Fibroblast of mammary gland (primary cell): ENCODE measurements at places on chromosomes 7 and 10.
A peak's percentile ranks its signal among the peaks of the same experiment; 100 is the strongest.

- peak; percentile 51 for DNase-seq
Observed at GRCh38 chr7:30815388-30815854, 44.2 kb downstream of the MINDY4 start.

GRCh38 chr10:115173915-115174443, 80.8 kb downstream of the ATRNL1 start:
- no peak for DNase-seq

GRCh38 chr10:58299580-58299979, 30.6 kb downstream of the CISD1 start:
- peak; percentile 65 for DNase-seq

- peak; percentile 20 for DNase-seq
Observed at GRCh38 chr10:42781893-42782445, 626 bp upstream of the BMS1 start.

DNA sequence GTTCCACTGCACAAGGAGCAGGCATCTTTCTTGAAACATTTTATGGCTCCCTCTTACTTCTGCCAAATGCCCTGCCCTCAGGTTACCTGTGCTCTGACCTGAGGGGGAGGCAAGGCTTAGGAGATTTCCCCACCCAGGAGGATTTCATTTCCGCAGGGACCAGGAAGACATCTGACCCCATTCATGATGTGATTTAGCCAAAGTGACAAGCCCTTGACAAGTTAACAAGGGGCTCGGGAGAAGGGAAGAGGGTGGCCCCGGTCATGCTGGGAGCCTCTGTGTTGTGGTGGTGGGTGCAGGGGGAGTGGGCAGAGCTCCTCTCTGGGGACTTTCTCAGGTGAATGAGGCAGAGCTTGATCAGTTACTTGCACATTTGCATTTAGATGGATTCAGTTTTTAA, 18.9 kb downstream of the GIMAP5 start:
- DNase-seq = no peak

- no peak for DNase-seq
Observed at GRCh38 chr7:148436571-148436970, 154.0 kb upstream of the C7orf33 start.

- DNase-seq = no peak
Observed at GRCh38 chr10:71028066-71028465, 139.7 kb upstream of the PCBD1 start.

DNA sequence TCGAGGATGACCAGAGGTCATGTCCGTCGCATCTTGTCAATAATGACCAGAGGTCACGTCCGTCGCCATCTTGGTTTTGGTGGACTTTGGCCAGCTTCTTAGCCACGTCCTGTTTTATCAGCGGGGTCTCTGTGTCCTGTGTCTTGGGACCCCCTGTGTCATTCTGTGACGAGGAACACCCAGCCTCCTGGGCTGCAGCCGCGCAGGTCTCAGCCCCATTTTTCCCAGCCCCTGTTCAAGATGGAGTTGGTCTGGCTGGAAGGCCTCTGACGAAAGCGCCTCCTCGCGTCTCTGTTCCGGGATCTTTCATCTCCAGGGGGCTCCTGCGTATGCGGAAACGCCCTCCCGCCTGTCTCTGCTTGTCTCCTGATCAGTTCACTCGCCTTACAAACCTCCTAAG, 134.2 kb downstream of the ELFN1 start:
- no peak for DNase-seq

GRCh38 chr10:73296946-73297345, 44.5 kb upstream of the MRPS16 start:
- no peak for DNase-seq

- DNase-seq = no peak
Observed at GRCh38 chr10:32148864-32149251, 92.6 kb upstream of the KIF5B start.

DNA sequence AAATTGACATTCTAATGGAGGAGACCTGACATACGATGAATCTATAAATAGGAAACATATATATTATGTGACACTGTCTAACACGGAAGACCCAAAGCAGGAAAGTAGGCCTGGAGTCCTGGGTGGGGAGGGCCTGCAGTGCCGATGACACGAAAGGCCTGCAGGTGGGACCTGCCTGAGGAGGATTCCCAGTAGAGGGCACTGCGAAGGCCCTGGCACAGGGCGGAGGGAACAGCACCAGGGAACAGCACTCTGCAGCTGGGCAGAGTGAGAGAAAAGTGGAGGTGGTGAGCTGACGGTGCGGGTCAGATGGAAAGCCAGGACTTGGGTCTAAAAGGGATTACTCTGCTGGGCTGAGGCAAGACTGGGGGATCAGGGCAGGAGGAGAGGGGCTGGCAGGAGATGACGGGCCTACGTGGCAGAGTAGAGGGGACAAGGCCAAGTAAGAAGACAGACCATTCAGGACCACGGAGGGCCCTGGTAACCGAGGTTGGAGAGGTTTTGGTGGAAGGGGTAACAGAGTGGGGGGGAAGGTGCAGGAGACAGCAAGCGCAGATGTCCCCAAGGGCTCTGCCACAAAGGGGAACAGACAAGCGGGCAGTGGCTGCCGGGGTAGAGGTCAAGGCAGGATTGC, 8.1 kb downstream of the ZNF746 start:
- DNase-seq = peak; percentile 3

GRCh38 chr7:158267742-158268435, 319.7 kb downstream of the PTPRN2 start:
- DNase-seq = no peak

- DNase-seq = no peak
Observed at GRCh38 chr7:47937065-47937687, 11.1 kb downstream of the PKD1L1 start.

DNA sequence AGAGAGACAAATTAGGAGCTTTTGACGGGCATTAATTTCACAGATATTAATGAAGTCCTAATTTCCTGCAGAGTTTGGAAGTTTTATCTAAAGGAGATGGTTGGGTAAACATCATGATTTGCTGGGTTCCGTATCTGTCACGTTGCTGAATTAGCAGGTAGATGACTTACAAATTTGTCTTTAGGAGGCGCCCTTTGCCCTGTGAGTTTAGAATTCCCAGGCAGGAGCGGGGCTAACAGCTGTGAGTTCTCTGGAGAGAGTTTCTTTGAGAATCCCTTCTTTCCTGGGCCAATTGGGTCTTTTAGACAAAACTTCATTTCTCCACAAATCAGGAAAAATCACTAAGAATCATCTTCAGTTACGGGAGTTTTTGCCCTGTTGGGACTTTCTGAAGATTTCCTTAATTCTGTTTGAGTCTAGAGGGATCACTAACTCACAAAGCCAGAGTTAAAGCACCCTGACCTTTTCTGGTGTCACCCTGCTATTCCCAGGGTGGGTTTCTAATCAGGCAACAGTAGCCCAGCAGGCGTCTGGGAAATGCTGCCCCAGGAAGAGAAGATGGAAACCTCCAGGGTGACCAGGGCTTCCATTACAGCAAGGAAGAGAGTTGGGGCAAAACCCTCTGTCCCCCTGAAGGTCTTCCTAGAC, 63.7 kb downstream of the PRKCQ start:
- no peak for DNase-seq

- DNase-seq = no peak
Observed at GRCh38 chr10:80173466-80173865, 31.9 kb downstream of the ANXA11 start.

GRCh38 chr10:60820093-60820754, 41.9 kb downstream of the CDK1 start:
- peak; percentile 73 for DNase-seq

DNA sequence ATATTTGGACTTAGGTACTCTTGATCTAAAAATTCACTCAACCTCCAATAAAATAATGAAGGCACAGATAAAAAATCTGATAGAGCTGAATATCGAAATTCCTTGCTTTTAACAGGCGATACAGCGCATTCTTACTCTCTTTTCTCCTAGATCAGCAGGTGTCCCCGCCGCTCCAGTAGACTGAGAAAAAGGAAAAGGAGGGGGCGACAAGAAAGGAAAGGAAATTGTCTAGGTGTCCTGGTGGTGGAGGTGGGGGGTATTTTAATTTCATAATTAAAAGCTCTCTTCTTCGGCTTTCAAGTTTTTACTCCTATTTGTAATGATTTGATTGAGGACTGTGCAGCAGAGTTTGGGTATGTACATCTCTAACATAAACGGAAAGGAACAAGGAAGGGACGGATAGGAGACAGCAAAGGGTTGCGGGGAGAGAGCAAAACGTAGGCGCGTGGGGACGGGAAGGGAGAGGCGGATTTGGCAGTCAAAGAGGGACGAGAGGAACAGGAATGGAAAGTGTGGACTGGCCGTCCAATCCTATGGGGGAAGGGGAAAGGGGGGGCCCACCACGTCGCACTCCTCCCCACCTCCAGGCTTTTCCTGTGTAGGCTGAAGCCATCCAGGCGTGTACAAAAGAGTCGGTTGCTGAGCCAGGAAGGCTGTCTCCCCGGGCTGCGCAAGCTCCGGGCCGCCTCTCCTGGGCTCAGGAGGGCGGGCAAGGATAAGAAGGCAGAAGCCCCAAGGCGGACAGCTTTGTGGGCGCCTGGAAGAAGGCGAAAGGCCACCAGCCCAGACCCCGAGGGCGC, 875 bp upstream of the HECTD2 start:
- DNase-seq = peak; percentile 86

GRCh38 chr7:39946693-39947092, 3.4 kb upstream of the CDK13 start:
- DNase-seq = no peak

DNA sequence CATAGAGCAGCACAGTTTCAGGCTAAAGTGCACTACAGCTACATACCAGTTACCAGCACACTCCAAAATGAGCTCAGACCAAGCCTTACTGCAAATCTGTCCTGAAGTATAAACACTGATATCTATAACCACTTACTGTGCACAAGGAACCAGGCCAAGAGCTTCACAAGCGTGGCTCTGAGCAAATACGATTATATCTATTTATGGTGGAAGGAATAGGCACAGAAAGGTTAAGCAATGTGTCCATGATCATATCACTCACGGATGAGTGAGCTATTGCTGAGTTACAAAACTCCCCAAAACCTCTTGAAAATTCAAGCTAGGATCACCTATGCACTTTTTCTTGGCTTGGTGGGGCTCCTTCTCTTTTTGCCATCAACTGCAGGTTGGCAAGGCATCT, 84.9 kb downstream of the GPAM start:
- DNase-seq = no peak

GRCh38 chr10:60731134-60731885, 47.0 kb upstream of the CDK1 start:
- DNase-seq = no peak

GRCh38 chr7:67618556-67619162, 622.0 kb downstream of the TYW1 start:
- DNase-seq = no peak

GRCh38 chr10:25725917-25726716, 207.9 kb upstream of the MYO3A start:
- DNase-seq = peak; percentile 56
